Astrocyte of the spinal cord (primary cell): ENCODE measurements at places on chromosomes 7 and 10.

DNA sequence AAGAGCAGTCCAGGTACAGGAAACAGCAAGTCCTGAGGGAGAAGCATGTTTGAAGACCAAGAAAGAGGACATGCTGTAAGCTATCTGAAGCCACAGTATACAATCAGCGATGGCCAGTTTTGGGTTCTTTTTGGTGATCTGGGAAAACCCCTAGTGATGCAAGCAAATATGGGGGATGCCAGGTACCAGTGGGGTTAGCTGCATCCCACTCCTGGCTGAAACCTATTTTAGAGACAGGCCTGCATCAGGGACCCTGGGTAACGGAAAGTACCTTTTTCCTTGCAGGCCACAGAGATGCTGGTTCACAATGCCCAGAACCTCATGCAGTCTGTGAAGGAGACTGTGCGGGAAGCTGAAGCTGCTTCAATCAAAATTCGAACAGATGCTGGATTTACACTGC lies 32.9 kb downstream of the AP3M1 start:
- DNase-seq, result no peak

DNA sequence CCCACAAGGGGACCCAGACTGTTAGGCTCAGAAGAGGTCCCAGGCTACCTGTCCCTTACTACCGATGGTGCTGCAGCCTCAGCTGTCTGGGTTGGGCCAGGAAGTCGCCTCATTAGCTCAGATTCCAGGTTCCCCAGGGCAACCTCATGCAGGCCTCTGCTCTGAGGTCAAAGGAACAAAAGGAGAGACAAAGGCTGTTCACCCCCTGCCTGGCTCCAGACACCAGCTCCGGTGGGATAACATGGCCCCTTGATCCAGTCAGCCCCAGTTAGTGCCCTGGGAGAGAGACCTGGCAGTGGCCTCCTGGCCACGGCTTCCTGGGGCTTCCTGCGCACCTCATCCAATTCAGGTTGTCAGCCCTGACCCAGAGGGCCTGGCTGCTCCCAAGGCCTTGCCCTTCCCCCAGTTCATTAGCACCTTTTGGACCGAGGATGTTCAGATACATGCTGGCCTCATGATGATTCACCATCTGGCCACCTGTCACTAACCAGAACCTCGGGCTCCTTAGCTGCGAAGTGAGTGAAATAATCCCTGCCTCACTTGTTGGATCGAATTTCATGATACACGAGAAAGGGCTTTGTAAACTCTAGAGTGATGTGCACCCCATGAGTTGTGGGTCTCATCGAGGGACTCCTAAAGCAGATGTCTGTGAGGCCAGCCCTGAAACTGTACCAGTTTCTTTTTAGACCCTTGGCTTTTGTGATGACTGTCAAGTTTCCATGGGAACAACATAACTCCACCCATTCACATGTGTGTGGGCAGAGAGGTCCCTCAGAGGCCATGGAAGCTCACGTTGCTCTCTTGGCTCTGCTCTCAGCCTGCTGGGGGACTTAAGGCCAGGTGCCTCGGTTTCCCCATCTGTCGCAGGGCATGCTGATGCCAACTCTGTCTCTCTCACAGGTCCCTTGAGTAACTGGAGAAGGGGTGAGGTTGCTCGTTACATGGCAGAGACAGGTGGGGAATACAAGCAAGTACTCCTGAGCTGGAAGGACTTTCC lies 79.5 kb upstream of the PCBD1 start:
- peak; percentile 12 for DNase-seq

GRCh38 chr10:105352827-105353226 lies 711.7 kb downstream of the SORCS3 start:
- DNase-seq, result no peak

- DNase-seq, result no peak
Measured at GRCh38 chr7:74164985-74165456, 9.1 kb upstream of the EIF4H start.

GRCh38 chr10:110357252-110357780 lies 52.6 kb upstream of the SMNDC1 start:
- peak; percentile 93 for DNase-seq

DNA sequence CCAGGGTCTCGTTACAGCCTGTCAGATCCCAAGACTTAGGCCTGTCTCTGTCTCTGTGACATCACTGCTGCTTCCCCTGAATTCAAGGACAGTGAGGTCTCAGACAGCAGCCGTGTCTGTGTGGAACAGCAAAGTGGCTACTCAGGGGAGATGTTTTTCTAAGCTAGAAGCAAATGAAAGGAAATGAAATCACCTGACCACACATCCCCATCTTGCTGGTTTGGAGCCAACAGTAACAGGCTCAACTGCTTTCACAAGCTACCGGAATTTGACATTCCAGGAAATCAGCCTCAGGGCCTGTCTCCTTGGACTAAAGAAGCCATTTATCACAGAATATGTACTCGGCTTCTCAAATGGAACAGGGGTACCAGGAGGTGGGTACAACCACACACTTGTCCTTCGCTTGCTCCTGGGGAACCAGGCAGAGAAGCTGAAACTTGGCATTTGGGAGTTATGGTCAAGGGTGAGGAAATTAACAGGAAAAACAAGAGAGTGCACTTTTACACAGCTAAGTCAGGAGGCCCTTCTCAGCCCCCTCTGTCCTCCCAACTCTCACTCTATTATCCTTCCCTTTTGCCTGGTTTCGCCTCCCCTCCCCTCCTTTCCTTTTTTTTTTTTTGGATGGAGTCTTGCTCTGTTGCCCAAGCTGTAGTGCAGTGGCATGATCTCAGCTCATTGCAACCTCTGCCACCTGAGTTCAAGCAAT lies 73.2 kb downstream of the SPDYE5 start:
- DNase-seq, result peak; percentile 94

GRCh38 chr7:32088451-32088881 lies 18.3 kb upstream of the PDE1C start:
- DNase-seq, result peak; percentile 39

DNA sequence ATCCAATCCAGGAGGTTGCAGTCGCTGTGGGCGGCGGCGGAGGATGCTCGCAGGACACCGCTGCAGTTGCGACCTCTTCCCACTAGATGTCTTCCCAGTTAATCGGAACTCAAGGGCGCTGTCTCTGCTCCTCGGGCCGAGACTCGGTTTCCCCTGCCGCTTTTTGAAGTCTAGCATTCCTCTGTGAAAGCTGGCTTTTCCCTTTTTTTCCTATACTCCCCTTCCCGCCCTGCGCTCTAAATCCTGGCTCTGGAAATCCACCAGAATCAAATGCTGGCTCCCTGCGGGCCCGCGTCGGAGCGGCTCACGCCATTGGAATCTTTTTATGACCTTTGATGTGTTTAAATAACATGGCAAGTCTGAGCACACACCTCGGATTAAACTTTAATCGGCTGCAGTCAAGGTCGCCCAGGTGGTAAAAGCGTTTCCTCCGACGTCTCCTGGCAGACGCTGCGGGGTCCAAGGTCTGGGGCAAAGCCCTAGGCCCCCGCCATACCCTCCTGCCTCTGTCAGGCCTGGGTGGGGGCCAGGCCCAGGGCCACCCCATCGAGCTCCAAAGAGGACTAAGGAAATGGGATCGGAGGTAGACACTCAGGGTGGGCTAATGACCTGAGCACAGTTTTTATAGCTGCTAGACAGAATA lies 10.7 kb upstream of the HOXA13 start:
- no peak for DNase-seq

DNA sequence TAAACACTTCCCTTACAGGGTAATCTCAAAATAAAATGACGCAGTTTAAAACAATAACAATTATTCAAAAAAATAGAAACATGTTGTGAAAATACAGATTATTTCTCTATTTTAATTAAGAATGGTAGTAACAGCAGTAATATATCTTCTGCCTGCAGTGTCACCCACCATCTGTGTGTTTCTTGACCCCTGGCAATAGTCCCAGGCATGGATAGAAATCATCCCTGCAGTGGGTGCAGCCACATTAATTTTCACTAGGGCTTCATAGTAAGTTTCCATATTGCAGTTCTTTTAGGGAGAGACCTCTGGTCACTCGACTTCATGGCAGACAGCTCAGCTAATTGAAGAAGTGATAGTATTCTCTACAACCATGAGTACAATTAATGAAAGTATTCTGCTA lies 470.1 kb upstream of the TEX47 start:
- DNase-seq, result no peak

DNA sequence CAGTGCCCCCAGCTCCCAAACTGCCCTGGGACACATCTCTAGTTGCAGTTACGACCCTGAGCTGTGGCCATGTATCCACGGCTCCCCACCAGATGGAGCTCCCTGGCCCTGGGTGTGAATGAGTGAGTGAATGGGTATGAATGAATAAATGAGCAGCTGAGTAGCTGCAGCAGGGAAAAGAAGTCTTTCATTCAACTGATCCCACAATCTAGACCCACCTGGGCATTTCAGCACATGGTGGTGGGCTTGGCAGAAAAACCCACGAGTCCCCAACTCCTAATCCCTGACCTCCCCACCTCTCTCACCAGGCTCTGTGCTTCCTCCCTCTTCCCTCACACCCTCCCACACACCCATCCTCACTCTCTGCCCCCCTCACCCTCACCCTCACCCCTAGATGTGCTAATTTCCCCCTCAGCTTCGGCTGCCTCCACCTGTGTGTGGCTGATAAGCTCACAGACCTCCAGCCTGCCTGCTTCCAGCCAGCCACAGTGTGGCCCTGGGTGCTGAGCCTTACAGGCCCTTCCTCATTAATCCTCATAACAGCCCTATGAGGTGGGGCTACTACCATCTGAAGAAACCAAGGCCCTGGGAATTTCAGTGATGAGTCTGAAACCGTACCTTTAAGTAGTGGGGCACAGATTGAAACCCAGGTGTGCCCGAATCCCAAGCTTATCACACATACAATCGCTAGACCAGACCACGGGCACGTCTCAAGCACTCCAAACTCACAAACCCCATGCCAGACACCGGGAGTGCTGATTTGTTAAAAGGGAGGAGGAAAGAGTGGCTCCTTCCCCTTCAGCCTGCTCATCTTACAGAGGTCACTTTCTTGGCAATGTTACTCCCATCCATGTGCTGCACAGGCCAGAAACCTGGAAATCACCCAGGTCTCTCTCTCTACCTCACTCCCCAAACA lies 2.2 kb upstream of the ATP6V1F start:
- peak; percentile 50 for DNase-seq

GRCh38 chr10:35542303-35542702 lies 62.8 kb upstream of the GJD4 start:
- DNase-seq, result no peak

DNA sequence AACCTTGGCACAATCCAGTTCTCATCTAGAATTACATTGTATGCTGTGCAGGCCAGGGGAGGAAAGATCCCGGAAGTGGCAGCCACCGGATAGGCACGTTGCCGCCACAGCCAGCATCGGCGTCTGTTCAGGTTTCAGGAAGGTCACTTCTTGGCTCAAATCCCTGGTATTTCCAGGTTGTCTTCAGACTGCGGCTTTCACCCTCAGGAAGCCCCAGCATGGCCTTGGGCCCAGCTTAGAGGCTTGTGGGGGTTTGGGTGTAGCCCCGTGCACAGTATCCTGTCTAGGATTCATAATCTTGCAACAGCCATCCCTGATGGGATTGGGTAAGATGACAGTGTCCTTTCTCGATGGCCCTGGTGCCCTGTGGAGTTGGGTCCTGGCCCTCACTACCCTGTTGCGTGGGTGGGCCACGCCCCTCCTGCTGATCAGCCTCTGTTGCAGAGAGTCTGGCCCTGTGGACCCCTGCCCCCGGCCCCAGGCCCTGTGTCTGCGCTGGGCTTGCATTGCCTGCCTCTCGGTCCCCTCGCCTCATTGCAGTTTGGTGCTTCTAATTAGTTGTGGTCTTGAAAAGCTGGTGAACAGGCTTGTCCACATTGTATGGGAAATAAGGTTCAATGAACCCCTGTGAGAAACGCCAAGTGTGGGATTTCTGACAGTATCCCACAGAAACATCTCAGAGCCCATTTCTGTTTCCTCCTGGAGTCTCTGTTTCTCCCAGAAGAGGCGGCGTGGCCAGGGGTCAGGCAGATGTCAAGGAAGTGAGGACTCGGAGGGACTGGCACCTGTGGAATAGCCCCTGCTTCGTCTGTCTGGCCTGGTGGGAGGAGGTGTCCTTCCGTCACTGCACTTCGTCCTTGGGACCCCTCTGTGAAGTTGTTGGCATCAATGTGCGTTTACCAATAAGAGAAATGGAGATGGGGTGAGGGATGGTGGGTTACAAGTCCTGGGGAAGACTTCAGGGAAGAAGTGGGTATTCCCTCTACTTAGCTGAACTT lies 77.5 kb downstream of the MGMT start:
- DNase-seq, result no peak

- DNase-seq, result no peak
Measured at GRCh38 chr7:149422914-149423301, 38.0 kb downstream of the ZNF777 start.

- no peak for DNase-seq
Measured at GRCh38 chr7:127239814-127240213, 12.9 kb downstream of the GRM8 start.

DNA sequence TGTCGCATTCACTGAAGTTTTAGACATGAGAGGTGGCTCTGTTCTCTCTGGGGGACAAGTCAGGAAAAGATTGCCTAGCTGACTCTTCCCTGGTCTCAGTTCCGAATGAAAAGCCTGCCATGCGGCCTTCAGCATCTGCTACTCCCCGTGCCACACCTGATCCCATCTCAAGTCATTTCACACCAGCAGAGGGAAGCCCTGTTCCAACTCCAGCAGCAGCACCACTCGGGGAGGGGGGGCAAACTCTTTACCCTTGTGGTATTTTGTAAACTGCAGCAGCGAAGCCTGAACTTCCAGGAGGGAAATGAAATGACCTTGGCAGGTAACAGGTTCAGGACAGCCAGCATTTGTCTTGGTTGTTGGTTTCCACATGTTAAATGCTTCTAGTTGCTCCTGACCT lies 13.8 kb downstream of the LRRC4 start:
- no peak for DNase-seq

GRCh38 chr10:63123727-63124362 lies 9.3 kb upstream of the NRBF2 start:
- DNase-seq, result peak; percentile 25

DNA sequence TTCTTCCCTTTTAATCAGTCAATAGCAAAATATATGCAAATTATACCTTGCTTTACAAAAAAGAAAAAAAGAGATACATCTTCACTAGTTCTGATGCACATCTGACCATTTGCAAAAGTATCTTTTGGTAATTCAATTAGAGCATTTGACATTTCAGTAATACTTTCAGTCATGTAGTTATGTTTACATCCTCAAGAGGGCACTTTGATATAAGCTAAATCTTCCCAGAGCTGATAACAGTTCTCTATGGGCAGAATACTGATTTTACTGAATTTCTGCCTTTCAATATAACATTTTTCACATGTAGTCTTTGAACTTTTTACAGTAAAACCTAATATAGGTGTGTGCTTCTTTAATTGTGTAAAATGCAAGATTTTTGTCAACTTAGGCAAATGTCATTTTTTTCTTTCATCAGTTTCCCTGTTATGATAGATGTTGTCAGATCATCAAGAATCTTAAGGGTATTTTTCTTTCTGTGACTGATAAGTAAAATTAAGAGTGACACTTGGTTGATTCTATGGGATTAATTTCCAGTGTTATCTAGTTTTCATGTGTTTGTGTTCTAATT lies 703.5 kb upstream of the SEMA3D start:
- DNase-seq, result peak; percentile 31

DNA sequence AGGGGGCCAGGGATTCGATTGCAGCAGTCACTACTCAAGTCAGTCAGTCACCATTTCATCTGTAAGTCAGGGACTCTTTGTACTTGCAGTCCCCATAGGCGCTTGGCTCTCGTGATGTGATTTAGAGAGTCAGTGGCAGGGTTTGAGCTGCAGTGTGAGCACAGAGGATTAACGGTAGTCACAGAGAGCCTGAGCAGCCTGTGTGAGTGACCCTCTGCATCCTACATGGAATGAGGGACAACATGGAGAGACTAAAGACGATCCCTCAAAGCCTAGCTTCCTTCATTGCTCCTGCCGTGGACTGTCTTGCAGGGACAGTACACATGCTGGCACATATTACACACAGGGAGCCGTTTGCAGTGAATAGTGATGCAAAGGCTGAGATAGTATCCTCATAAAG lies 56.3 kb downstream of the PRPF18 start:
- DNase-seq, result no peak

- DNase-seq, result no peak
Measured at GRCh38 chr10:43209074-43209455, 57.8 kb downstream of the RASGEF1A start.
